Amniotic epithelial cell (primary cell): ENCODE measurements at places on chromosomes 1 and 21.

- peak; percentile 88 for DNase-seq
Measured at GRCh38 chr1:234486858-234487840, 8.2 kb upstream of the TARBP1 start.

DNA sequence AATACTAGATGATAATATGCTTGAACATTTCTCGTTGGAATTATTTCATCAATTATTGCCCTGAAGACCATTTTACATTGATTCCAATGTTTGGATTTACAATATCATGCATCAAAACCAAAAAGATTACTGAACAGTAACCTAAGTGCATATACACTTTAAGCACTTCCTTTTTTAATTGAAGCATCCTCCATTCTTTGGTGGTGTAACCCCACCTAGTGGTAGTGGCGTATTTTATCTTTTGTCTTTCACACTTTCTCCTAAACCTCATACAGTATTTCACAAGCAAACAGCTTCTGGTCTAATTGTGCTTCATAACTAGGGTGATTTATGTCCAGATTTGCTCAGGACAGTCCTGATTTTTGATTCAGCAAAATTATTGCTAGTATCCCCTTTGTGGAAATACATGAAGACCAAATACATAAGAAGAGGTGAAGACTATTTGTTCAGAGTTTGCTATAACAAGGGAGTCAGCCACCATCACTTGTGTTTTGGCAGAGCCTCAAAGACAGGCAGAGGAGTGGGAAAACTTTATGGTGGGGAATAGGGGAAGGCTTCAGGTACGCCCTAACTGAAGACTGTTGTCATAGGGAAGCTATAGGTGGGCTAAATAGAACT, 3.4 kb upstream of the NVL start:
- peak; percentile 73 for DNase-seq

DNA sequence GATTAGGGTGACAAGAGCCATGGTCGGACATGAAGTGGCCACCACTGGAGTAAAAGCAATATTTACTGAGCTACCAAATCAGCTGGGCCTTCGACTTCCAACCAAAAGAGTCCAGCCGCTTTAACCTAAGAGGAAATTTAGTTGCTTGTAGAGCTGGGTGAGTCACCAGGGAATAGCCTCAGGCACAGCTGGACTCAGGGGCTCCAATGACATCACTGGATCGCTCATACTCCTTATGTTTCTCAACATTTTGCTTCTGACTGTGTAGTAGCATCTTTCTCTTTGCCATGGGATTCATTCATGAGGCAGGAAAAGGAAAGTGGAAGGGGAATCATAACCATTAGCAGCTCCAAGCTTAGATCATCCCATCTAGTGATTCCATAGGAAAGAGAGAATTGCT, 664.4 kb downstream of the MATN1 start:
- DNase-seq = no peak

GRCh38 chr1:125064481-125064880, 3879.7 kb downstream of the SRGAP2C start:
- no peak for DNase-seq

GRCh38 chr1:63821091-63822005, 47.5 kb downstream of the ROR1 start:
- peak; percentile 82 for DNase-seq

DNA sequence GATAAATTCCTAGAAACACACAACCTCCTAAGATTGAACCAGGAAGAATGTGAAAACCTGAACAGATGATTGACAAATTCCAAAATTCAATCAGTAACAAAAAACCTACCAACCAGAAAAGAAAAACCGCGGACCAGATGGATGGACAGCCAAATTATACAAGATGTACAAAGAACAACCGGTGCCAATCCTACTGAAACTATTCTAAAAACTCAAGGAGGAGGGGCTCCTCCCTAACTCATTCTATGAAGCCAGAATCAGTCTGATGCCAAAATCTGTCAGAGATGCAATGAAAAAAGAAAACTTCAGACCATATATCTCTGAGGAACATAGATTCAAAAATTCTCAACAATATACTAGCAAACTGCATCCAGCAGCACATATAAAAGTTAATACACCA, 262.4 kb upstream of the DAB1 start:
- DNase-seq = no peak

DNA sequence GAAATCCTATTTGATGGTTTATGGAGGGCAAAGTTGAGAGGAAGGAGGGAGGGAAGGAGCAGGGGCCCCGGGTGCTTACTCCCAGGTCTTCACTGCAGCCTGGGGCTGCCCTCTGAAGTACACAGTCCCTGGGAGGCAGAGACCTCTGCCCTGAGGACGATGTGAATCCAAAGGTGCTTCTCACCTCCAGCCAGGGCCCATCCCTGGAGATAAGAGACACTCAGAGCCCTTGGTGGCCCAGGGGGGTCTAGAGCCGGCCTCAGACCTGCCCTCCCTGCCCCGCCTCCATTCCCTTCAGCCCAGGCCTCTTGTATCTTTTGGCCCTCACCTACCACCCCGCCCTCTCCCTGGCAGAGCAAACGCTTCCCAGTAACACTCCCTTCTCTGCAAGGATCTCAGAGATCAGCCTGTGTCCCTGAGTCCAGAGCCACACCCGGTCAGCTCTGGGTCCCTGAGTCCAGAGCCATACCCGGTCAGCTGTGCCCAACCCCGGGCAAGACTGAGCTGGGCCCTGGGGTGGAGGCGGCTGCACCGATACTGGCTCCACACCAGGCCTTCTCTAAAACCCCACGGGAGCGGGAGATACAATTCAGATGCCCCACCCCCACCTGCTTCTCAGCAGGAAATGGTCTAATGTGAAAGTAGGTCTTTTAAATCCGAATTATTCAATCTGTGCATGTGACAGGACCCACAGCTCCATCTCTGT, 3.6 kb upstream of the GNB1 start:
- no peak for DNase-seq

GRCh38 chr1:152049291-152050083, 12.7 kb upstream of the S100A11 start:
- peak; percentile 88 for DNase-seq

DNA sequence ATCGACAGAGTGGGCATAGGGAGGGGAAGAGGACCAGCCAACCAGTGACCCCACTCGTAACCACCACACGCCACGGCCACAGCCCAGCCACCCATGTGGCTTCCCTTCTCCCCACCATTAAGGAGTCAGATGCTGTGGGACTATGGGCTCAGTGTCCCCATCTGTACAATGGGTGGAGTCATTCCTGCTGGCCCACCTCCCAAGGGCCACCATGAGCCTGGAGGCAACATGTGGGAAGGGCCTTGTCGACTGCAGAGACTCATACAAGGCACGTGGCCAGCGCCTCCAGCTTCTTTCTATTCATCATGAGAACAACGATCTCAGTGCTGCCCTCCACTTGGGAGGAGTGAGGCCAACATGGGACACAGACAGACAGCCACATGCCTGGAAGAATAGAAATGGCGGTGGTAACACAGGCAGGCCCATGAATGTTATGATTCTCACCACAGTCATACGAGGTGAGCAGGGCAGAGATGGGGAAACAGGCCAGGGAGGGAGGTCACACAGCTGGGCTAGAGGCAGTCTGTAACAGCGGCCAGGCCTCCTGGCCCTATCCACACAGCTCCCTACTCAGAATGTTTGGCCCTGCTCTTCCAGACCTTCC, 16.1 kb downstream of the LRP8 start:
- DNase-seq = no peak

GRCh38 chr1:30386156-30386926, 337.0 kb downstream of the MATN1 start:
- DNase-seq = no peak

DNA sequence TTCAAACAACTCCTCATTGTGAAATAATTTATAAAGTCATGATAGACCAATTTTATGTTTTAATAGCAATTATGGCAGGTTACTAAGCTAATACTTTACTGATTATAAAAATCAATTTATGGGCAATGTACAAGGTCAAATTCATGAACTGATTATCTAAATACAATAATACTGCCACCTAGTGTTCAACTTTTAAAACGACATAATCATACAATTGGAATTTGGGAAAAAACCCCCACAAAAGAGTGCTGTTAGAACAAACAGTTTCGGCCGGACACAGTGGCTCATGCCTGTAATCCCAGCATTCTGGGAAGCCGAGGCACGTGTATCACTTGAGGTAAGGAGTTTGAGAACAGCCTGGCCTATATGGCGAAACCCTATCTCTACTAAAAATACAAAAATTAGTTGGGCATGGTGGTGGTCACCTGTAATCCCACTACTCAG, 14.0 kb downstream of the GTF2B start:
- peak; percentile 36 for DNase-seq

DNA sequence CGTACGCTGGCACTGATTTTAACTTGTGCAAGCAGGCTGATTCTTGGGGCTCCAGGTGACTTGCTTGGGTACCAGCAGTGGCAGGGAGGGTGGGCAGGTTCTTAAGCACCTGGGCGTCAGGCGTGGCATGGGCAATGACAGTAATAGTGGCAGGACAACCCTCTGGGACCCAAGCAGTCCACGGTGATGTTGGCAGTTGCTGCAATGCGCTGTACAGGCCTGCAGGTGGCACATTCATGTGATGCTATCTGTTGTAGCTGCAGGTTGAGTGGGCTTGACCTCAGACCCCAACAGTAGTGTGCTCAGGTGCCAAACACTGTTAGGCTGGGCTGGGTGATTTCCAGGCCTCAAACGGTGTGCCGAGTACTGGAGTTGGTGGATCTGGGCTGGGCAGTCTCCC, 10.2 kb upstream of the OR10J4 start:
- DNase-seq = no peak

GRCh38 chr1:201062511-201063091, 39.1 kb upstream of the KIF21B start:
- no peak for DNase-seq

DNA sequence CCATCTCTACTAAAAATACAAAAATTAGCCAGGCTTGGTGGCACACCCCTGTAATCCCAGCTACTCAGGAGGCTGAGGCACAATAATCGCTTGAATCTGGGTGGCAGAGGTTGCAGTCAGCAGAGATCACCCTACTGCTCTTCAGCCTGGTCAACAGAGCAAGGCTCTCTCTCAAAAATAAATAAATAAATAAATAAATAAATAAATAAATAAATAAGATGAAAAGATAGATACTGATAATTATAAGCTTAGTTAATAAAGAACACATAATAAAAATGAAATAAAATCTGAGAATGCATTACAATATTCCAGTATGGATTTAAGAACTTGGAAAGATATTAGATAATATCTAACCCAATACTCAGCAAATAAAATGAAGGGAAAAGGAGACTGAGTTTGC, 235.9 kb upstream of the DAB1 start:
- no peak for DNase-seq

DNA sequence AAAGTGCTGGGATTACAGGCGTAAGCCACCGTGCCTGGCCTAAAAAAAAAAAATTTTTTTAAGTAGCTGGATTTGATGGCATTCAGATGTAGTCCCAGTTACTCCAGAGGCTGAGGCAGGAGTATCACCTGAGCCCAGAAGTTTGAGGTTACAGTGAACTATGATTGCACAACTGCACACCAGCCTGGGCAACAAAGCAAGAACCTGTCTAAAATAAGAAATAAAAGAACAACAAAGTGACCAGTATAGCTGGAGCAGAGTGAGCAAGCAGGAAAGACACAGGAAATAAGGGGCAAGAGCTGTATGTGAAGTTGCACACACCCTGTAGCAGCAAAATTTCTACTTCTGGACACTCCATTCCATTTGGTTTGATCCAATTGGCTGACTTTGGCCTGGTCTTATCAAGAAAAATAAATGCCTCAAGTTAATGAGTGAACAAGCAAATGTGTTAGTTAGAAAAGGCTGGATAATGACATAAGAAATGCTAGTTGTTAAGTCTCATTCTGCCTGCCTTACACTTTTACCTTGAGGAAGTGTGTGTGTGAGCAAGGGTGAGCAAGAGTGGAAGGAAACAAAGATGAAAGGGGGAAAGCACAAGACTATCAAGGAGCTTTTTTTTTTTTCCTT, 7.9 kb downstream of the ATP5IF1 start:
- DNase-seq = no peak

GRCh38 chr1:190274721-190275120, 202.9 kb downstream of the BRINP3 start:
- DNase-seq = no peak

DNA sequence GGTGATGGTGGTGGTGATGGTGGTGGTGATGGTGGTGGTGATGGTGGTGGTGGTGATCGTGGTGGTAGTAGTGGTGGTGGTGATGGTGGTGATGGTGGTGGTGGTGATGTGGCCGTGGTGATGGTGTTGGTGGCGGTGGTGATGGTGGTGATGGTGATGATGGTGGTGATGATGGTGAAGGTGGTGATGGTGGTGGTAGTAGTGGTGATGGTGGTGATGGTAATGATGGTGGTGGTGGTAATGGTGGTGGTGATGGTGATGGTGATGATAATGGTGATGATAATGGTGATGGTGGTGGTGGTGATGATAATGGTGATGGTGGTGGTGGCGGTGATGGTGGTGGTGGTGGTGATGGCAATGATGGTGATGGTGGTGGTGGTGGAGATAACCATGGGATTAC, 6.8 kb upstream of the COL6A2 start:
- DNase-seq = no peak

DNA sequence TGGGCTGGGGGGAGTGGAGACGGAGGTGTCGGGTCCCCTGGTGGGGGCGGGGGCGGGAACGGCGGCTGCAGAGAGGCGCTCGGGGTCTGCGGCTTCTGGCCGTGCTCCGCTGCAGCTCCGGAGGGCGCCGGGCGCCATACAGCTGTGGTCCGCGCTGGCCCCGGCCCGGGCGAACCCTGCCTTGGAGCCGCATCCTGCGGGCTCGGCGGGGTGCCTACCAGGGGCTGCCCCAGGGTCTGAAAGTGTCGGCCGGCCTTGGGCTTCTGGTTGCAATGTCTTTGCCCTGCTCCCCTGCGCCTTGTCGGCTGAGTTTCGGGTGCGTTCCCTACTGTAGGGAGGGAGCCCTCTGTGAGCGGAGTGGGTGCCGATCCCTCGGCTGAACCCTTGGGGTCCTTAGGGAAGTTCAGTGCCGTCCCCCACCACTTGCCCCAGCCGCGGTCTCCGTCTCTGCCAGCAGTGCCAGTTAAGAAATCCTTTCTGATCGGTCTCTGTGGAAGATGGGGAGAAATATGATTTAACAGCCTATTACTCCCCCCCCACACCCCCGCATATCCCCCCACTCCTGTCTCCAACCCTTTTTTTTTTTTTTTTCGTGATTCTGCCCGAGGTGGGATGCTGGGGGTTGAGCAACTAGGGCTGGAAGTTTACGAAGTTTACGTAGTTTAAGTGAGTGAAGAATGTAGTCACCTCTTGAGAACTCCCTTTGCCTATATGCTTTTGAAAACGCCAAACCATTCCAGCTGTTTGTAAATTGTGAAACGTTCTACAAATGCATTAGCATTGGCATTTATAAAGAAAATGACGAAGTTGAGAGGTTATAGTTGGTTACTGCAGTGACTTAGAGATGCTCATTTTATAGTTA, 588 bp downstream of the NEXN start:
- peak; percentile 75 for DNase-seq

GRCh38 chr1:162038624-162039023, 15.0 kb upstream of the OLFML2B start:
- DNase-seq = no peak

DNA sequence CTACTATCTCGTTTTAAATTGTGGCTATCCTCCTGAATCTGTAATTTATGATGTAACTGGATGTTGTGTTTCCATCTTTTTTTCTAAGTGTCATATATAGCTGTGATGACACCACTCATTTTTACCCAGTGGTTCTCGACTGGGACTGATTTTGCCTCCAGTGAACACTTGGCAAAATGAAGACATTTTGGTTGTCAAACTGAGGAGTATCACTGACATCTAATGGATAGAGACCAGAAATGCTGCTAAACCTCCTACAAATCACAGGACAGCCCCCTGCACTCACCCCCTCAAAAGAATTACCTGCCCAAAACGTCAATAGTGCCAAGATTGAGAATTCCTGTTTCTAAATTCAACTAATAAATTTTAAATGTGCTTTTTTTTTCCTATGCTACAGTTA, 1.9 kb downstream of the TRMT13 start:
- DNase-seq = peak; percentile 9

GRCh38 chr1:54465351-54465811, 59.2 kb upstream of the SSBP3 start:
- no peak for DNase-seq
